NT2/D1 (cell line): ENCODE measurements at places on chromosomes 11 and 22.

DNA sequence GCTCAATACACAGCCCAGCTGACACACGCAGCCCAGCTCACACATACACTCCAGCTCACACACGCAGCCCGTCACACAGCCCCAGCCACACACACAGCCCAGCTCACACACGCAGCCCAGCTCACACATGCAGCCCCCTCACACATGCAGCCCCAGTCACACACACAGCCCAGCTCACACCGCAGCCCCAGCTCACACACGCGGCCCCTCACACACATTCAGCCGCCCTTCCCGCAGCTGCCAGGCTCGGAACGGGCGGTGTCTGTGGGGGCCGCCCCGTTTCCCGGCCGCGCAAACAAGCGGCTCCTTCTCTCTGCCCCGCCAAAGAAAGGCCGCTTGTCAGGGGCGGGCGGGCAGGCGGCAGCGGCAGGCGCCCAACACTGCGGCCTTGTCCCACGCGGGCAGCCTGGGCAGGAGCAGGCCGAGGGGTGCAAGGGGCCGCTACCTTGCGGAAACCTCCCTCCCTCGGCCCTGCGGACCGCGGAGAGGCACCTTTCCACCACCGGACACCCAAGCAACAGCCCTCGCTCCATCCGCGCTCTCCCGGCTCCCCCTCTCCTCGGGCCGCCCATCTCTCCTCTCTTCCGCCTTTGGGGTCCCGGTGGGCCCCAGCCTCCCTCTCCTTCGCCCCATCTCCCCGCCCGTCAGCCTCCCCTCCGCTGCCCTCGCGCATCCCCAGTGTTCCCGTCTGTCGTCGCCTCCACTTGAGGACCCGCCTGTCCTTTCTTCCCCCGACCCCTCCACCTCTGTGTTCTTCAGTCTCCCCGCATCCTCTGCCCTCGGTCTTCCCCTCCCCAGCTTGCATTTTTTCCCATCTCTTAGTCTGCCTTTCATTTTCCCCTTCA lies 2.2 kb downstream of the PHLDB1 start:
- DNase-seq: no peak

GRCh38 chr22:49583886-49584505 lies 243.7 kb downstream of the BRD1 start:
- DNase-seq: no peak

DNA sequence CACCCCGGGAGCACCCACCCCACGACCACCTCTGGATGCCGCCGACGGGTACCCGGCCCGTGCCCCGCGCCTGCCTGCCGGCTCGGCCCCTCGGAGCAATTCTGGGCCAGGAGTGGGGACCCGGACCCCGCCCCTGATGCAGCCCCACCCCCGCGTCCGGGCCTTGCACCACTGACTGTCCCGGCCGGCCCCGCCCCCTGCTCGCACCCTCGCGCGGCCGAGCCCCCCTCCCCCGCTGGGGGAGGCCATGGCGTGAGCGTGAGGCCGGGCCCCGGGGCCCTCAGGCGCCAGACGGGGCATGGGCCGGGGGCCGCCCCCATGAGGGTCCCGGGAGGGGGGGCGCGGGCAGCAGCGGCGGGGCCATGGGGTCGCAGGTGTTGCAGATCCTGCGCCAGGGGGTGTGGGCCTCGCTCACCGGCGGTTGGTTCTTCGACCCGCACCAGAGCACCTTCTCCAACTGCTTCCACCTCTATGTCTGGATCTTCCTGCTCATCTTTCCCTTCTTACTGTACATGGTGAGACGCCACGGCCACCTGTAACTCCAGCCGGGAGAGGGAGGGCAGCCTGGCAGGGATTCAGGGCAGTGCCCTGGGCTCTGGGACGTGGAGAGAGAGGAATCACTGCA lies 486 bp downstream of the PCNX3 start:
- DNase-seq: no peak

DNA sequence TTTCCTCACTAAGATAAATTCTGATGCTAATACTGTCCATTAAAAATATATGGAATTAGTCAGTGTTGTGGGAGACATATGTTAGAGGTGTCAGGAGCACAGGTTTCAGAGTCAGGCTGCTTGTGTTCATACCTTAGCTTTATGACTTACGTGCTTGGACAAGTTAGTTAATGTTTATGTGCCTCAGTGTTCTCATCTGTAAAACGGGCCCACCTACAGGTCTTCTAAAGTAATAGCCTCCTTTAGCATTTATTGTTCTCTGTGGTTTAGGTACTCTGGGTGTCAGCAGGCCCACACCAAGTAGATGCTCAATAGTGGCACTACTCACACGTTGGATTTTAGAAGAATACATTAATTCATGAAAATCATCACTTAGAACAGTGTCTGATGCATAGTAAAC lies 308.7 kb upstream of the ZC3H12C start:
- DNase-seq: no peak

DNA sequence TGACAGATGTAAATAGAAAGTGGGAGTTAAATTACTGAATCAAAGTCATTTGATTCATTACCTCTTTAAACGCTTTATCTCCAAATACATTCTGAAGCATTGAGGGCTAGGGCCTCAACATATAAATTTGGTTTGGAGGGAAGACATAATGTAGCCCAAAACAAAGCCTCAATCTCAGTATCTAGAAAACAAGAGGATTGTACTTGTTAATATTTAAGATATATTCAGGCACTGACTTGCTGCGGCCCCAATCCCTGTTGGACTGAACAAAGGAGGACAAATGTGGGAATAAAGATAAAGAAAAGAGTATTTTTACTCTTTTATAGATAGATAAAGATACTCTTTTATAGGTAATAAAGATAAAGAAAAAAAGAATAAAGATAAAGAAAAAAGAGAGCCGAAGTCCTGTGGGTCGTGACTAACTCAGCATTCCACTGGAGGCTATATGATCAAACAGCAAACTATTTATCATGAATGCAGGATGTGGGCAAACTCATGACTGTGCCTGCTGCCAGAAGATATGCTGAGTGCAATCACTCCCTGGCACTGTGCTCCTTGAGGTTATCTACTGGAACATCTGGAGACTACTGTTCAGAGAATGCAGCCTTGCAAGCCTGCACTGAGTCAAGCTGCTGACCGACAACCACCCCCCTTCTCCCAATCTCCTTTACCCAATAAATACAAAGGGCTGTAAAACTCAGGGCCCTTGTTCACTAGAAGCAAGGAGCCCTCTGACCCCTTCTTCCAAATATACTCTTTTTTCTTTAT lies 6.9 kb downstream of the OR10V1 start:
- DNase-seq: no peak

- DNase-seq: no peak
Measured at GRCh38 chr11:9821008-9821752, 157.3 kb downstream of the SWAP70 start.
